Lower leg skin (tissue), 4 donors: ENCODE measurements at places on chromosomes 2 and 18.
A peak's percentile ranks its signal among the peaks of the same experiment; 100 is the strongest.

DNA sequence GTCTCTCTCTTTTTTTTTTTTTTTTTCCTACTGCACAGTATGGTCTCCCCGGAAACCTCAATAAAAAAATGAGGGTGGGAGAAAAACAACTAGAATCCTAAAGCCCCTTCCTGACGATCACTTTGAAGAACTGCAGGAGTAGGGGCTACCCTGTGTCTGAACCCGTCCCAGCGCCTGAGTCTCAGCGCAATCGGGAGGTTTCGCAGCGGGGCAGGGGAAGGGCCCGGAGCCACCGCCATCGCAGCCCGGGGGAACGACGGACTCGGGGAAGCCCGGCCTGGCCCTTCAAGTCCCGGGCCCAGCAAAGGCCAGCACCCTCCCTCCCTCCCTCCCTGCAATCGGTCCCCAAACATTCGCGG, 411 bp downstream of the NARS1 start:
- peak; percentile 86 for DNase-seq

GRCh38 chr2:74957886-74958273, 563 bp upstream of the POLE4 start:
- DNase-seq, result no peak

DNA sequence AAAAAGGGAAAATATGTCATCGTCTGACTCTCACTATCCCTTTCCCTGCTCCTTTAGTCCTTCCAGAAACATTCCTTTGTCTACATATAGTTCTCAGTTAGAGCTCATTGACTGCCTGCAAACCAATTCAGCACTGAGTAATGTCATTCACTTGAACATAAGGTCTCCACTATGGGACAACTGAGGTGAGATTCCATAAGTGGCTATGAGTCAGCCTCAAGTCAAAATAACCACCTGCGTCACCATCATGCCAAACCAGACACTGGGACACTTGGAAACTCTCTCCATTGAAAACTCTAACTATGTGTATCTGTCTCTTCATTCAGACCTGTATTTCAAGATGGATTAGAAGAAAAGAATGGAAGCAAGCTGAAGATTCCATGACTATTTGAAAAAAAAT, 878.0 kb upstream of the PIK3C3 start:
- DNase-seq, result no peak

DNA sequence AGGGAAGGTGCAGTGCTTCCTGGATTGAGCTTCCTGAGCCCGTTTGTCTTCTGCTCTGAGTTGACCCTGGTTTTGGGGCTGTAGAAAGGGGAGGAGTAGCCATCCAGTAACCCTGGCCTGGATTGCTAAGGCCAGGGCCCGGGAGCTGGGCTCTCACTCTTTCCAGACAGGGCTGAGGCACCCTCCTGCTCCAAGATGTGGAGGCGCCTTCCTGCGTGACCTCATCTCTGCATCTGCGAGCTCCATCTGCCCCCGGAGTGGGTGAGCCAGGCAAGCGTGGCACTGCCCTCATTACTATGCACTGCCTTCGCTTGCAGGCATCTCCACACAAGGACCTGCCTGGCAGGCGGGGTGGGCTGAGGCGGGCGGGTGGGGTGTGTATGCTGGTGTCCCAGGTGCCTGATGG, 58.0 kb downstream of the RAB31 start:
- DNase-seq, result no peak

- DNase-seq, result no peak
Observed at GRCh38 chr2:42054714-42055430, 7.1 kb downstream of the PKDCC start.

GRCh38 chr2:54471221-54471711, 15.1 kb downstream of the SPTBN1 start:
- DNase-seq, result no peak

- no peak for DNase-seq
Observed at GRCh38 chr2:17579605-17580318, 39.3 kb downstream of the VSNL1 start.

DNA sequence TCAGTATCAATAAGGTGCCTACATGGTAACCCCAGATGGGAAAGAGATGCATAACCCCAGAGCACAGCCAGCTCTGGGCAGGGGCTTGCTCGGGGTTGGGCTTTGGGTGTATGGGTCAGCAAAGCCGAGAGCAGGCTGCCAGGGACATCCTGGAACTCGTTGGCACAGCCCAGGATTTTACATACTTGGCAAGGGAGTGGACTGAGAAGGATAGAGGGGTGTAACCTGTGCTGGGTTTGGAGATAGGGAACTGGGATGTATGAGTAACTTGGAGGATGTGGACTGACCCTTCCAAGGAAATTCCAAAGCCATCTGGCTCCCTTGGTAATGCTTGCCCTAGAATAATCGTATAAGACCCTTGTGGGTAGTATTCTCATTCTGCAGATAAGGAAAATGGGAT, 44.2 kb downstream of the GPR39 start:
- no peak for DNase-seq

DNA sequence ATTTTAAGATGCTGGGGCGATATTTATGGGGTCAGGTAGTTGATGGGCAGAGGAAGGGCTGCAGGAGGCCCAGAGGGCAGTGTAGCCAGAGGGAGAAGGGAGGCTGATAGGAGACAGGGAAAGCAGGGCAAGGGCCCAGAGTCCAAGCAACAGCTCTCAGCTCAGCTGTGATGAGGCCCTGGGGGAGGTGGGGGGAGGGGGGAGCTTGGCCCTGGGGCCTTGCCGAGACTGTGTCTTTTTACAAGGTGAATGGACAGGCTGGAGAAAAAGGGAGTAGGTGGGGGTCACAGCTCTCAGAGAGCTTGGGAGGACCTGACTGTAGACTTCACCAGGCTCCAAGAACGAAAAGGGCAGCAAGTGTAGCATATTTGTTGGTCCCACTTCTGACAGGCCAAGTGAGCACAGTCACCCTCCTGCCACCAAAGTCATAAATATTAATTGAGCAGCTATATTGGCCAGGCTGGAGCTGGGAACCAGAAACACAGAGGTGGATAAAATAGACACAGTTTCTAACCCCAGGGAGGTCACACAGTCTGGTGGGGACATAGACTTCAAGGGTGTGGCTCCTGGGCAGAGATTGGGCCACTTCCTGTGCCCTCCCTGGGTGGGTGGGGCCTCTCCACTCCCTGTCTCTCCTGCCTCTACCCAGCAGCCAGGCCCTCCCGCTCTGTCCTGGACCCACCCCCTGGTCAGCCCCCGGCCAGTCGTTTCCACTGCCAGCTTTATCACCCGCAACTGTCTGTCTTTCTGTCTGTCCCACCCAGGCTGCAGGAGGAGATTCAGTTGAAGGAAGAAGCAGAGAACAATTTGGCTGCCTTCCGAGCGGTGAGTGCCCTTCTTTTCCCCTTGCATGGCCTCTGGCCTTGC, 1.4 kb downstream of the DES start:
- peak; percentile 56 for DNase-seq

DNA sequence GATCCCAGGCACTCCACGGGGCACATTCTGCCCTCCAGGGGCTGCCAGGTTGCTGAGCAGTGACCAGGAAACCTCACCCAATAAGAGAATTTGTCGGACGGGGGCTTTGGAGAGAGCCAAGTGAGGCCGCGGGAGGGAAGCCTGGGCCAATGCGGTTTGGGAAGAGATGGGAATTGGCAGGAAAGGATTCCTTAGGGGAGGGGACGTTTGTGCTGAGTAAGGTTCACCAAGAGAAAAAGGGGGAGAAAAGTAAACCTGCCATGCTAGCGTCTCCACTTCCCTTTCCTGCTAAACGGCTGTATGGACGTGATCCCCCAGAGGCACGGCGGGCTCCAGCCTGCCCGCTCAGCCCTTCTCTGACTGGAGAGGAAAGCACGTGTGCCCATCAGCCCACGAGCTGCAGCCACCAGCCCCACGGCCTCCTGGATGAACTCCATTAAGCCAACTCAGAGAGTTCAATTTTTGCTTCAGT, 194.4 kb upstream of the ID2 start:
- peak; percentile 76 for DNase-seq

GRCh38 chr2:36672199-36672598, 24.3 kb upstream of the VIT start:
- no peak for DNase-seq

DNA sequence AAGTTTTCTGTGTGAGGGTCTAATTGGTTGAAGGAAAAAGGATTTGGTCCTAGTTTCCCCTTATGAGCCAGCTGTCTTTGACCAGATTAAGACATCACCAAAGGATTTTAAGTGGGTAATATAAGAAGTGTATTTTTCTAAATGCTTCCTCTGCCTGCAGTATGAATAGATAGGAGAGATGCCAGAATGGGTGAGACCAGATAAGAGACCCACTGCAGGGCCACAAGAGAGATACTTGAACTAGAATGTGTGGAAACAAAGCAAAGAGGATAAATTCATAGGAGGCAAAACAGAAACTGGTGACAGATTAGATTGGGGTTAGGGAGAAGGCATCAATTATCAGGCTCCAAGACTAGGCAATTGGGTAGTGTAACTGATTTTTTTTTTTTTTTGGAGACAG, 1.1 kb upstream of the HDHD2 start:
- no peak for DNase-seq

GRCh38 chr2:174587579-174587978, 10.0 kb downstream of the WIPF1 start:
- DNase-seq, result no peak

DNA sequence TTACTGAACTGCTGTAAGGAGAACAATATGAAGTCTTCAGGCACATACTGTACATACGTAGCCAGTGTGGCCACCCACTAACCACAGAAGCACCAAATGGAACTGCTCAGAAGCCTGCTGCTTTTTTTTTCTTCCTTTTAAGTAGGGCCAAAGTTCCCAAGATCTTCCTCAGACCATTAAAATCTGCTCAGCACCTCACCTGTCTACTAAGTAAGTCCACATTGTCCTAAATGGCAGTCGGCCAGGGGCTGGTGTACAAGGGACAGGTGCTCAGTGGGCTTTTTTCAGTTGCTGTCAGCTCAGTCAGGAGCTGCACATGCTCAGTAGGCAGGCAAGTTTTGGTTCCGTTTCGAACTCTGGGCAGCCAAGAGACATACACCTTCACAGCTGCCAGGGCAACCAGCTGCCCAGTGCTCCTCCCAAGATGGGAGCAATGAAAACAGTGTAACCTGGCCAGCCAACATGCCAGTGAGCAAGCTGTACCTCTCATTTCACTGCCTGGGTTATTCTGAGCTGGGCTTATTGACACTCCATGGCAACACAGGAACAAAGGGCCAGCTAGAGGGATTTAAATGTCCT, 86.1 kb downstream of the ACVR1 start:
- no peak for DNase-seq

DNA sequence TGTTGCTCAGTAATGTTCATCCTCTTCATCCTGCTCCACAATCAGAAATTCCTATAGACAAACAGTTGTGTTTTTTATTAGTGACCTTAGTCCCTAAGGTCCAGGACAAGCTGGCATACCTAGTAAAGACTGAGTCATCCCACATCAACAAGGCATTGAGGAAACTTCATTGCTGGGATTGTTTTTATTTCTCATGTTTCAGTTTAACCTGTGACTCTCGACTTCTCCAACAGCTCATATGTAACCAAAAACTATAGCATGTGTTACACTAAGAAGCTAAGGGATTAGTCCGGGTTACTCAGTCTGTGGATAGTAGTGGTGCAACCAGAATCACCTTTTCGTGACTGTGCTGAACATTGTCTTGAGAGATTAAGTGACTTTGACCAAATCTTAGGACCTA, 292.1 kb downstream of the RDH14 start:
- DNase-seq, result no peak
